Keratinocyte (primary cell): ENCODE measurements at places on chromosomes 2 and 18. TPM values are rescaled to one million over a fixed set of nuclear protein-coding genes. Genes with fewer than 3 reads are reported as not detected.

USP37 gene
- 2.2 to 4.2 TPM (median 2.7 TPM) in 3 replicates for polyA plus RNA-seq

GRCh38 chr2:170744248-170745002 lies 25.8 kb upstream of the ERICH2 start:
- H3K4me3 ChIP-seq: no peak overlapping the region
- DNase-seq: no peak
- no peak overlapping the region for H3K27ac ChIP-seq
- H3K36me3 ChIP-seq: no peaks in the 10 kb centered on the region
- H3K27me3 ChIP-seq: no peaks in the 10 kb centered on the region
- peaks cover 14% of the 10 kb centered on the region for H3K4me1 ChIP-seq

ANKRD30BL gene
- not detected in 3 replicates for polyA plus RNA-seq

VWA3B gene
- polyA plus RNA-seq: 0.05 to 0.24 TPM in 2 of 3 replicates, not detected in the other

ANKRD62 gene
- not detected in 3 replicates for polyA plus RNA-seq

TMEM198 gene
- polyA plus RNA-seq: 0.81 to 1.5 TPM (median 0.82 TPM) in 3 replicates

- H3K4me1 ChIP-seq: no peaks in the 10 kb centered on the region
- H3K36me3 ChIP-seq: no peaks in the 10 kb centered on the region
- H3K27ac ChIP-seq: no peak overlapping the region
- no peak for DNase-seq
These were observed 368.2 kb downstream of the CDH2 start for GRCh38 chr18:27808683-27809082.

ATP6V1B1 gene
- 0.13 TPM in 1 of 3 replicates, not detected in the others for polyA plus RNA-seq

GRCh38 chr18:3148930-3149535 lies 70.7 kb downstream of the MYOM1 start:
- no peak overlapping the region for H3K4me3 ChIP-seq
- no peak overlapping the region for H3K27ac ChIP-seq
- DNase-seq: no peak
- H3K4me1 ChIP-seq: no peaks in the 10 kb centered on the region

GRCh38 chr2:162007447-162008040 lies 66.5 kb downstream of the DPP4 start:
- no peak overlapping the region for H3K27ac ChIP-seq
- H3K27me3 ChIP-seq: no peaks in the 10 kb centered on the region
- no peak overlapping the region for H3K4me3 ChIP-seq
- H3K4me1 ChIP-seq: no peaks in the 10 kb centered on the region

HOXD4 gene
- not detected in 3 replicates for polyA plus RNA-seq

GRCh38 chr2:11659851-11660250 lies 10.1 kb downstream of the NTSR2 start:
- peaks cover 11% of the 10 kb centered on the region for H3K4me1 ChIP-seq
- DNase-seq: no peak
- no peak overlapping the region for H3K27ac ChIP-seq
- peaks cover 9% of the 10 kb centered on the region for H3K27me3 ChIP-seq
- no peak overlapping the region for H3K4me3 ChIP-seq

- no peak for DNase-seq
- no peaks in the 10 kb centered on the region for H3K4me1 ChIP-seq
- no peak overlapping the region for H3K4me3 ChIP-seq
- H3K27me3 ChIP-seq: no peaks in the 10 kb centered on the region
- H3K27ac ChIP-seq: no peak overlapping the region
These were observed 33.8 kb downstream of the SMC6 start for GRCh38 chr2:17719562-17720371.

DNA sequence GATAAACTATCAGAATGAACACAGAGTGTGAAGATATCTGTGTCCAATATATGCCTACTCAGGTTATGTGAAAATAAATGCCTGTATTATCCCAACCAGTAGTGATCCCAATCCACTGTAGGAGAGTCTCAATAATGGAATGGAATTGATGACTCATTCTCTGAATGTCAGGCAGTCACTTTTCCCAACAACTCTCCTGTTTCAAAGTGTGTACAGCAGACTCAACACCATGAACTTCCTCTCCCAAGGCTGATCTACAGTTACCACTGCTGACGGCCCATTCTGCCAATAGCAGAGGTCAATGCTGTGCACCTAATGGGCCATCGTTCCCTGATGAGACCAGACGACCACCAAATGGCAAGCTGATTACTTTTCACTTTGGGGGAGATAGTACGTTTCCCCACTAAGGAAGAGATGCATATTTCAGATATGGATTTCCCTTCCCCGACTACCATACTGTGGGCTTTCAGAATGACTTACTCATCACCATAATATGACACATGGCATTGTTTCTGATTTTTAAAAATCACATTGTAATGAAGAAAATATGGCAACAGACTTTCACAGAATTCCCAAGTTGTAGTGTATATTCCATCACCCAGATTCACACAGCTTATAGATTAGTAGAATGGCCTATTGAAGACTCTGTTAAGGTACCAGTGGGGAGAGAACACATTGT lies 601.7 kb upstream of the VRK2 start:
- H3K4me3 ChIP-seq: no peak overlapping the region
- H3K27me3 ChIP-seq: no peaks in the 10 kb centered on the region
- no peak overlapping the region for H3K27ac ChIP-seq
- no peak for DNase-seq

DNA sequence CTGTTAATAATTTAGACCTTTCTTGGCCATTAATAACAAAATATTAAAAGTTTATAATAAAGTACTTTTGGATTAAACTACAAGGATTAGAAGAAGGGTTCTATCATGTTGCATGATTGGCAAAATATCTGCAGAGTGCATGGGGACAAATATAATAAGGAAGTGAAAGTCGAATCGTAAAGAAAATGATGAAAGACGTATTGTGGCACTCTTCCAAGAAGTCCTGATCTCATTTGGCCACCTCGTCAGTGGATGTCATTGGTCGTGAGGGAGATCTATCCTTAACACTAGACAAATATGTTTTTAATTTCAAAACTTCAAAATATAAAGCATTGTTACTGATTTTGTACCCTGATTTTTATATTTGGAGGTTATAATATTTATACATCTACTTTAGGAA lies 197.7 kb upstream of the STON1 start:
- no peak overlapping the region for H3K27ac ChIP-seq
- H3K36me3 ChIP-seq: peaks cover 4% of the 10 kb centered on the region
- H3K4me3 ChIP-seq: no peak overlapping the region

TTC21B gene
- polyA plus RNA-seq: 4.5 to 8.0 TPM (median 6.6 TPM) in 3 replicates
